ENCODE measurements at places on chromosomes 12 and 14.

DNA sequence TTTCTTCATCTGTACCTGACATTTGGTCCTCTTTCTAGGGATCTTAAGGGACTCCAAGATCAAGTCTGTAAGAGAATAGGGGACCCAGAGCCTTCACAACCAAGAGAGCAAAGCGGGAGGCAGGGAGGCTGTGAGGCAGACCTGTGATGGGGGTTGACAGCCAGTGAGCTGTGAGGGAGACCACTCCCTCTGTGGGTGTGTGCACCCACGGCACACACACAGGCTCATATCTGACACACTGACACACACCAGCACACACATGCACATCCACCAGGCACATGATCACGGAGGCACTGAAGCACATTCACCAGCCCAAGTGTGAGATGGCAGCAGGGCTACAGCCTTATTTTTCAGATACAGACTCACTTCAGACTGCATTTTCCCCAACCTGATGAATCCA, 55.2 kb downstream of the SPTB start:
- no peak for DNase-seq

DNA sequence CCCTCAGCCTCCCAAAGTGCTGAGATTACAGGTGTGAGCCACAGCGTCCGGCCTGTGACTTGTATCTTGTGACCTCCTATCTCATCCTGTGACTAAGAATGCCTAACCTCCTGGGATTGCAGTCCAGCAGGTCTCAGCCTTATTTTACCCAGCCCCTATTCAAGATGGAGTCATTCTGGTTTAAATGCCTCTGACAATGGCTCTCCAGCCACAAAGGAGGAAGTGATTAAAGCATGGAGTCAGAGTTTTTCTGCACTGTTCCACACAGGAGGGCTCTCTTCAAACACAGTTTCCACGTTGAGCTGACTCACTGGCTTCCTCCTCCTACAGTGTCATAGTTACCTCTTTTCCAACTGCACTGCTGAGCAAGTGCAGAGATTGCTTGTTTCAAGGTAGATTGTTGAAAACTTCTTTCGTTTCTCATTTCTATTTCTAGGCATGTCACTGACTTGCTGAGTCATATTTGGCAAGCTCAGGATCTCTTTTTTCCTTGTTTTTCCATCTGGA, 383.8 kb downstream of the PCNX1 start:
- DNase-seq = peak; percentile 45

DNA sequence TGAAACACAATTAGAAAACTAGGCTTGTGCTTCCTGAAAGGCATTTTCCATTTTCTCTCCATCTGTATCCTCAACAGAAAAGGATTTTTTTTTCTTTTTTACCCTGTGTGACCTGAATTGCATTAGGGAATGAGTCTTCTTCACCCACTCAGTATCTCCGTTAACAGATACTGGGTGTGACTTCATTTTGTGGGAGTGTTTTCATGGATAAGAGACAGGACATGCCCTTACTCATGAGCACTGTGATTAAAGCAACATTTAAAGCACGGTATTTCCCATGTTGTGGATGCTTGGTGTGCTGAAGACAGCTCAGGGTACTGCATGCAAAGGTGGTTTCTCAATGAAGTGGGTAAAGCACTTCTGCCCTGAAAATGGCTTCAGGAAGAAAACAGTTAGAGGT, 1397.3 kb upstream of the TMEM132C start:
- DNase-seq = no peak

DNA sequence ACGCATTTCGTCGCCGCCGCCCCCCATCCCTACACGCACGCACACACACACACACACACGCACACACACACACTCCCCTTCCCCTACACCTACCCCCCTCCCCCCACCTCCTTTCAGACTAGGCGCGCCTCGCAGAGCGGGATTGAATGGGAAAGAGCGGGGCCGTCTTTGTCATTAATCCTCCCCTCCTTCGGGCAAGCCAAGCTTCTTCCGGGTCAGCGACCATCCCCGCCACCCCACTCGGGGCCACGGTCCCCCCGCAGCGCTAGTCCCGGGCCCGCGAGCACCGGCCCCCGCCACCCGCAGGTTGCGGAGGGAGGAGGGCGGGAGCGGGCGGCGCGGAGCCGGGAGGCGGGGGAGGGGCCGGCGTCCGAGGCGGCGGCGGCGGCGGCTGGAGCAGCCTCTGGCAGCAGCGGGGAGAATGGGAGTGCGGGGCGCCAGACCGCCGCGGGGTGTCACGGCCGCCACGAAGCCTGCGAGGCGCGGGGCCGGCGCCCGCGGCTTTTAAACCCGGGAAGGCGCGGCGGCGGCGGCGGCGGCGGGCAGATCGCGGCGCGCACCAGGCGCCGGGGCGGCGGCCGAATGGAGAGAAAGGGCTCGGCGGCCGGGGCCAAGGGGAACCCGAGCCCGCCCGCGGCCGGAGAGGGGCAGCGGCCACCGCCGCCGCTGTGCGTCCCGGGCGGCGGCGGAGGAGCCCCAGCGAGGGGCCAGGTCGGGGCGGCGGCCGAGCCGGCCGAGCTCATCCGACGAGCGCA, at the start of gene TTC9:
TTC9 (plus strand) TSS at position 369 of the 755 bp plus-strand sequence; CDS start at position 583, 214 bp downstream.
- DNase-seq = peak; percentile 71

- no peak for DNase-seq
Observed at GRCh38 chr14:68749487-68750475, 43.1 kb downstream of the ZFP36L1 start.

DNA sequence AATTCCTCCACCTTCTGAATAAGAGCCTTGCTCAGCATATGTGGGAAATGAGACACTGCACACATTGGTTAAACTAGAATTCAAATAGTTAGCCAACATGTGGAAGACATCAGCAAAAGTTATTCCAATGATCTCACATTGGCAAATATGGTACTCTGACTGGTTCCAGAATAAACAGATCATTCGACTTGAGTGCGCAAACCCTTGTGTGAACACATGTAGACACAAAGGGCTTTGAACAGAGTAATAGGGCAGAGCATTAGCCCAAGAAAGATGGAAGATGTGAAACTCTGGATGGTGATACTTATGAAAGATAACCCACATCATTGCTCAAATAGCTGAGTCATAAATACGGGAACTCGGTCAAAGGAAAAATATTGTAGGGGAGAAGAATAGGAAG, 1133.4 kb upstream of the SEL1L start:
- DNase-seq = no peak

- DNase-seq = no peak
Observed at GRCh38 chr14:102182936-102183619, 43.4 kb downstream of the WDR20 start.
